ENCODE measurements at places on chromosomes 5 and 9.

GRCh38 chr5:31888564-31888963 is 249.6 kb downstream of the PDZD2 start:
- DNase-seq: no peak

DNA sequence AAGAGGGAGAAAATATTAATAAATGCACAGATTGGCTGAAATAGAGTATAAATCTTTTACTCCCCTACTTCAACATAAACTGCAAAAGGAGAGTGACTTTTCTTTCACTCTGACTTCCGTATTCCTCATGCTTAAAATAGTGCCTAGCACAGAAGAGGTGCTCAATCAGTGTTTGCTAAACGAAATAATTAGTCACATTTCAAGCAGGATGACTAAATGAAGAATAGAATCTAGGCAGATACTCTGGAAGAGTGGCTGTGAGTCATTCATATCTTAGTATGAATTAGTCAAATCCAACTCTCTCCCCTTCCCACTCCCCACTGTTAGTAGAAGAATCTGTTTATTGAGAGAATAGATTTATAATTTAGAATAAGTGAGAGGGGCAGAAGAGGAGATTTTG is 4.8 kb downstream of the CD274 start:
- DNase-seq: no peak

DNA sequence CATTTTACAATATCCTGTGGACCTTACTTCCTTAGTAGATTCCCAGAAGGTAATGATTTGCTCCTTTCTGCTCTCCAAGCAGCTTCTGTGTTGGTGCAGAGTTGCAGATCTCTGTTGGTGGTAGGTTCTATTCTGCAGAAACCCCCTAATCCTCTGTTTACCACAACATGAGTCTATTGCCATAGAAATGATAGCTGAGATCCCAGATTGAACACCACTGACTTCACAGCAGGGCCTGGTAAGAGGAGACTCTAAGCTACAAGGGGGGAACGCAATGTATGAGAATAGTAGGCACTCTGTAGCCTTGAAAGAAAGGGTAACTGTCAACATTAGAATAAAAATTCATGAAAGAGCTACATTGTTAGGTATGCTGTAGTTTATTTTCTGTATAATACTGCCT is 59.5 kb downstream of the MUSK start:
- no peak for DNase-seq

DNA sequence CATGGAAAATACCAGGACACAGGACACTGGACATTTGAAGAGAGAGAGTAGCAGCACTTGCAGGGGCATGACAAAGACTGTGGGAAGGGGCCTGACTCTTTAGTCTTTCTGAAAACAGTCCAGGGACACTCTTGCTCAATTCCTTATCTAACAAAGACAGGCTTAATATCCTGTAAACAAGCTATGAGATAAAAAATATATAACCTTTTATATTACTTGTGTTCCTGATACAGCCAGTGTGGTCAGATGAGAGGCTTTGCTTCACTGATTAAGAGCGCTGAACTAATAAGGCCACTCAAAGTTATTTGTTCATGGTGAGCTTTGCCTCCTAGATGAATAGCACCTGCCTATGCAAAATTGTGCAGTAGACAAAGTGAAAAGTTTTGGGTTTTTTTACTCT is 518.7 kb downstream of the LRRC70 start:
- no peak for DNase-seq

DNA sequence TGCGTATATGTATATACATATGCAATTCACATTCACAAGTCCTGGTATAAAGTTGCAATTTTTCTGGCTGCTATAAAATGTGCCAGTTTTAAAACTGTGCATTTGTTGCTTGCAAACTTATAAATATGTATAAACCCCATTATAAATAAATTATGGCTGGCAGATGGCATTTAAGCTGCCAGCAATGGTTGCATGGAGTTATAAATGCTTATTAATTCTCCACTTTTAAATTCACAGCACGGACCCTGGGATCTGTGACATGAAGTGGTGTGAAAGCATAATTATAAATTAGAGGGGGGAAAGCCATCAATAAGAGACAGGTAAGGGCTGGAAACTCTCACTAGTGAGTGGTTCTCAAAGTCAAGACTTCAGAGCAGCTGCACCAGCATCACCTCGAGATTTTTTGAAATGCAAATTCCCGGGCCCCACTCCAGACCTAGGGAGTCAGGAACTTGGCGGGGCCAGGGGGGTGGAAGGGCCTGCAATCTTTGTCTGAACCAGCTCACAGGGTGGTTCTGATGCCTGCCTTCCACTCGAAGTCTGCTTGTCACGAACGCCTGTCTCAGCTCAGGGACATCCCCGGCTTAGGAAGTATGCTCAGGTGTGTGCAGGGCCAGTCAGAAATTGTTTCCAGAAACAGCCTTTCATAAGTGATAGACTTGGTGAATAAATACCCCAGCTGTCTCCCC is 16.9 kb downstream of the S1PR3 start:
- no peak for DNase-seq

- no peak for DNase-seq
These were observed 130.8 kb upstream of the OTULINL start for GRCh38 chr5:14450742-14451141.

DNA sequence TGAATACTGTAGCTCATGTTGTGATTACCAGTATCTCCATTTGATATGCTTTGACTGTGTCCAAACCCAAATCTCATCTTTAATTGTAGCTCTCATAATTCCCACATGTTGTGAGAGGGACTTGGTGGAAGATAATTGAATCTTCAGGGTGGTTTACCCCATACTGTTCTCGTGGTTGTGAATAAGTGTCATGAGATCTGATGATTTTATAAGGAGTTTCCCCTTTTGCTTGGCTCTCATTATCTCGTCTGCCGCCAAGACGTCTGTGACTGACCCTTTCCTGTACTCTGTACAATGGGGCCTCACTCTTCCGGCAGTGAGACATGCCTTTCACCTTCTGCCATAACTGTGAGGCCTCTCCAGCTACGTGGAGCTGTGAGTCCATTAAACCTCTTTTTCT is 59.3 kb downstream of the TRIO start:
- no peak for DNase-seq

- peak; percentile 5 for DNase-seq
These were observed 115.9 kb upstream of the SH3GL2 start for GRCh38 chr9:17462869-17463464.

DNA sequence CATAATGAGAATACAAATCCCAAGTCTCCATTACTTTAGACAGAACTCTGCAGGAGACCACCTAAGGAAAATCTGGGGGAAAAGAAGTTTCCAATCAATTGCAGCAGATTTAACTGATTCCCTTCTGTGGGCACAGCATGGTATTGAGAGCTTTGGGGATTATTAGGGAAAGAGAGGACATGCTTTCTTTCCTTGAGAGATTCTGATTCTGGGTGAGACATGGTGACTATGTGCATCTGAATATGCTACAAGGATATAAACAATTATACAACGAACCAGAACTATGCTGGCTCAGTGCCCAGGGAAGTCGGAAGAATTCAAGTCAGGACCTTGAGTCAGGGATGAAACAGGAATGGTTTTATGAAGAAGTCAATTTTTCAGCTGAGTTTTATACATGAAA is 183.7 kb downstream of the PDE4D start:
- DNase-seq: no peak

GRCh38 chr9:20403346-20403745 is 219.0 kb downstream of the MLLT3 start:
- no peak for DNase-seq

DNA sequence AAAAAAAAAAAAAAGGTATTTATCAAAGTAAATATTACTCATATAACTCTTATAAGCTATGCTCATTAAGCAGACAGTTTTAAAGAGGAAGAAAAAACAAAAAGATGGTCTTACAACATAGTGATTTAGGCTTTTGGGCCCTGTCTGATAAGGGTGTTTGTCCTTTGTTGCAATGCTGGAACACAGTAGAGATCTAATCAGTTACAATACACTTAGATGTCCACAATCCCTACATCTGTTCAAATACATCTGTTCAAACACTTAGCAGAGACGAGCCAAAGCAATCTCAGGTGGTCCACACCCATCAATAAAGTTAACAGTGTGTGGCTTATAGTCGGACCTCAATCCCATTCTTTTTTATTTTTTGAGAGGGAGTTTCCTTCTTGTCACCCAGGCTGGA is 11.0 kb downstream of the PRXL2C start:
- DNase-seq: no peak

DNA sequence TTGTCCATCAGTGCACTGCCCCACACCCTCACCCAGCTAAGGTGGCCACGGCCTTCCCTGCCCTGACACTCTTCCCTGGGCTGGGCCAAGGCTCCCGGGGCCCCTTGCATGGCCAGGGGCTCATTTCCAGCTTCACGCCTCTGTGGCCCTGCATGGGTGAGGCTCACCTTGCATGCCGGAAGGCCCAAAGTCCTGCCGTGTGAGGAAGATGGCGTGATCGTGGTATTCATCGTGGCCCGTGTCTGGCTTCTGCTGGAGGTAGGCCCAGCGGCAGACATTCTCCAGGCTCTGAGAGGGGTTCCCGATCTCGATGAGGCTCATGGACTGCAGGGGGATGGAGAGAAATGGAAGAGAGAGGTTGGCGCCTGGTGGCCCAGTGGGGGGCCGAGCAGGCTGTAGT is 98.4 kb downstream of the ZNF354C start:
- no peak for DNase-seq

DNA sequence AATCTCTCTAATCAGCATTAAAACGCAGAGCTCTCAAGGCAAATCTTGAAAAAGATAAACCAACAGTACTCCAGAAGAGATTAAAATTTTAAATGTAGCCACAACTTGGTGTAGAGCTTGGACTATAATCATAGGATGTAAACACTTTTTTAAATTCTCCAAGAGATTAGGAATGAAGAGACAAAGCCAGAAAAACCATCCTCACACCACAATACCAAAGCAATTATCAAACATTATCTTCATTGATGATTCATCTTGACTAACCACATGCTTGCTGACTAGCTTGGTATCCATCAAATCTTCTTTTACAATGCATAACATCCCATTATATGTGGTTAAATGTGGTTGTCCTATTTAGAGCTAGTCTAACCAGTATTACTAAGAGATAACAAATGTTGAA is 815.1 kb downstream of the TLE1 start:
- DNase-seq: no peak

GRCh38 chr9:94833802-94834201 is 107.3 kb downstream of the AOPEP start:
- DNase-seq: no peak

DNA sequence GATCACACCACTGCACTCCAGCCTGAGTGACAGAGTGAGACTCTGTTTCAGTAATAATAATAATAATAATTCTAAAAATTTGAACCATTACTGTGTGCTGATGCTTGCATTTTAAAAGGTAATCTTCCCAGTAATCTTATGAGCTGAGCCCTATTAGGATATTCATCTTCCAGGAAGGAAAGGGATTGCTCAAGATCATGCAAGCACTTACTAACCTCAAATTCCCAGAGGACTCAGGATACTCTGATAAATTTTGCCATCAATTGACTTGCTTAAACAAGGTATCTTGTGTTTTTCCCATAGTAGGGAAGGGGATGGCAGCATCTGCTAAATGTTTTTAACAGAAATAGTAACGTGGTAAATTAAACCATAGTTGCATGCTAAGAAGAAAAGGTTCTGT is 176.4 kb upstream of the MRPS30 start:
- DNase-seq: no peak

DNA sequence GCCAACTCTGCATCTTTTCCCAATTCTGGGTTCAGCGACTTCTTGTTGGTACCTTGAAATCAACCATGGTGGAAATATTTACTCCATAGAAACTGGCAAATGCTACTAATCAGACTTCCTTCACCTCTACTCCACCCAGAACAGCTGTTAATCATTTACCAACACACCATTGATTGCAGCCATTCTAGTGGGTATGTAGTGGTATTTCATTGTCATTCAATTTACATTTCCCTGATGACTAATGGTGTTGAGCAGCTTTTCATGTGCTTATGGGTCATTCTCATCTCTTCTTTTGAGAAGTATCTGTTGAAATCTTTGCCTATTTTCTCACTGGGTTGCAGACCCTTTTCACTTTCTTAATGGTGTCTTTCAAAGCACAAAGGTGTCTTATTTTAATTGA is 122.4 kb upstream of the MSX2 start:
- DNase-seq: no peak

DNA sequence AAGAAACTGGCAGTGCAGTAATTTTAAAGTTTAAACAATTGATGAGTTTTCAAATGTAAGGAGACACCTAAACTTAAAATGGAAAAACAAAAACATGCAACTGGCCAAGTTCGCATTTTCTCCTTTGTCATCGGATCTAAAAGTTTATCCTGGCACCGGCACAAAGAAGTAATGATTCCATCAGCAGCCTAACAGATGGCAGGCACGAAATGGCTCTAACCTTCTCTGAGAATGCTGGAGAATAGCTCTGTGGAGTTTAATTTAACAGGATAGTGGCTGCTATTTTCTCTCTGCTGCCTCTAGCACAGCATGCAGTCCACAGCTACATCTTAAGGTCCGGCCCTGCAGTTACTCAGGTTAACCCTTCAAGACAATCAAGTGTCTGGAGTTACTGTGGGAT is 82.2 kb downstream of the PRELID2 start:
- no peak for DNase-seq

DNA sequence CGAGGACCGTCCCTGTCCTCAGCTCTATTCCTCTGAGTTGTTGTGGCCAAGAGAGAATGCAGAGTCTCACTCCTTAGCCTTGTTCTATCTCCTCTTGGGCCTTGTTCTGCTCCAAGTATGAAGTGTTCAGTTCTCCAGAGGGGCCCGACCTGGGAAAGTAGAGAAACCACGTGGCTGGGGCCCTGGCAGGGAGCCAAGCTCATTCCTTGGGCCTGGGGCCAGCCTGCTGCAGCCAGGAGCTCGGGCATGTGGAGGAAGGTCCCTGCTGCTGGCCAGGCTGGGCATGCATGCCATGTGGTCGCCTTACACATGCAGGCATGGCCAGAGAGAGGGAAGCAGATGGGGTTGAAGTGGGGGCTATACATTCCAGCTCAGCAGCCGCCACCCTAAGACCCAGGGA is 60.7 kb downstream of the COL27A1 start:
- DNase-seq: peak; percentile 32

GRCh38 chr9:131034268-131034667 is 25.3 kb downstream of the LAMC3 start:
- DNase-seq: no peak

- no peak for DNase-seq
These were observed 51.4 kb downstream of the GTF3C4 start for GRCh38 chr9:132721661-132722060.

- no peak for DNase-seq
These were observed 353.7 kb upstream of the IRX2 start for GRCh38 chr5:3105172-3105571.

DNA sequence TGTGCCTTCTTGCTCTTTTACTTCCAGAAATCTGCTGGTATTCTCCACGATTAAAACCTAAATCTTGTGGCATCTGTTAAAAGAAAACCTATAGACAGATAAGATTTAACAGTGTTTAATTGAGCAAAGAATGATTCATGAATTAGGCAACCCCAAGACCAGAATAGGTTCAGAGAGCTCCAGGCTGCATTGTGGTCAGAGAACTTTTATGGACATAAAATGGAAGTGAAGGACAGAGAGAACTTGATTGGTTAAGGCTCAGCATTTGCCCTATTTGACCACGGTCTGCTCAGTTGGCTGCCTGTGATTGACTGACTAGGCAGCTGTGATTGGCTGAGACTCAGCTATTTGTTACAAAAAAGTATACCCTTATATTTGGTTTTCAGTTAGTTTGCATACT is 10.4 kb upstream of the SLC36A2 start:
- DNase-seq: no peak

- DNase-seq: no peak
These were observed 66.9 kb downstream of the SPATA31C2 start for GRCh38 chr9:88071331-88071730.
